ENCODE measurements at places on chromosomes 2 and 18.
A peak's percentile ranks its signal among the peaks of the same experiment; 100 is the strongest.

DNA sequence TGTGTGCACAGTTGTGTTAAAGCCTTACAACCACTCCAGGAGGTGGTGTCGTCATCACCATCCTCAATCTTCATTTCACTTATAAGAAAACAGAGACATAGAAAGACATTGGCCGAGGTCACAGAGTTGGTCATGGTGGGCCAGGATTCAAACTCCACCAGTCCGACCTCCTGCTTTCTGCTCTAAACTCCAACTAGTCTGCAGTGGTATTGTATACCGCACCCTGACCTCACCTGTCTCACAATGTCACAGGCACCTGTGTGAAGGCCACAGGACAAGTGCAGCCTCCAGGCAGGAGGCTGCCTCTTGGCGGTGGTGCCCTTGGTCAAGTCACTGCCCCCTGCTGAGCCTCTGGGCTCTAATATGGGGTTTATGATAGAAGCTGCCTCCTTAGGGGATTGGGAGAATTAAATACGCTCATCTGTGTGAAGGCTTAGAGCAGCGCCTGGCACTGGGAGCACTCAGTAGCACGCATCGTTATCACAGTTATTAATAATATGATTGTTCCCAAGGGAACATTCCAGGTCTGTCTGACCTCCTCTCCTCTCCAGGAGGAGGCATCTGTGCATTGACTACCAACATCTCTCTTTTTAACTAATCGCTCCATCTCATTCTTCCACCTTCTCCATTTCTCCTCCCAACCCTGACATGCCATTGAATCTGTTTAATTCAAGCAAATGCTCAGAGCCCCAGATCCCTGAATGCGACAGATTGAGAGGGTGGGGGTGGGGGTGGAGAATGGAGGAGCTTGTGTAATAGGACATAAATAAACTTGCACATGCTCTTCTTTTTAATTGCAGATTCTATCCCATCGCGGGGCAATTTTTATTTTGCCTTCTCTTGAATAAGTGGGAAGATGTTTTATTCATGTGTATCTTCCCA lies 112.7 kb downstream of the MCFD2 start:
- peaks cover 10% of the 10 kb centered on the region for H3K4me1 ChIP-seq
- peaks cover 7% of the 10 kb centered on the region for H3K27me3 ChIP-seq

- peaks cover 16% of the 10 kb centered on the region for H3K4me1 ChIP-seq
- H3K27ac ChIP-seq = no peak overlapping the region
- no peaks in the 10 kb centered on the region for H3K36me3 ChIP-seq
- DNase-seq = no peak
- peaks cover 2% of the 10 kb centered on the region for H3K27me3 ChIP-seq
- H3K4me3 ChIP-seq = peak overlapping the region; percentile 34
These were observed 245.9 kb downstream of the TFCP2L1 start for GRCh38 chr2:121038891-121039616.

- no peak for DNase-seq
- no peaks in the 10 kb centered on the region for H3K4me1 ChIP-seq
- no peak overlapping the region for H3K27ac ChIP-seq
- H3K27me3 ChIP-seq = no peaks in the 10 kb centered on the region
- H3K36me3 ChIP-seq = peaks cover 14% of the 10 kb centered on the region
These were observed 418.5 kb upstream of the MAP2 start for GRCh38 chr2:209005371-209005770.

GRCh38 chr2:119810049-119810630 lies 50.4 kb downstream of the PTPN4 start:
- peaks cover 4% of the 10 kb centered on the region for H3K4me1 ChIP-seq
- H3K27me3 ChIP-seq = no peaks in the 10 kb centered on the region
- H3K27ac ChIP-seq = no peak overlapping the region
- H3K4me3 ChIP-seq = no peak overlapping the region

DNA sequence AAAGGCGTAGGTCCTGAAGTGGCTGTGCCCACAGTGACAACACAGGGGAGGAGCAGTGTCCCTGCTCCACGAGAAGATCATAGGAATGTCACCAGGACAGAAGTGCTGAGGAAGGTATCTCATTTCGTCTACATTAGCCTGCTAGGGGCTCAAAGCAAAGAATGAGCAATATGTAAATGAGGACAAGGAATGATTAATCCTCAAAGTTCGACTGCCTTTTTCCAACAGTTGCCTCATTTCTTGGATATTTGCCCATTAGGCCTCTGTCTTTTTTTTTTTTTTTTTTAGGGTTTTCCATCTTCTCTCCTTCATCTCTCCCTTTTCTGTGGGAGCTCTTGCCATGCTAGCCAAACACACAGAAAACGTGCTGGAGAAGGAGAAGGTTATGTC lies 105.2 kb upstream of the ARHGAP28 start:
- no peaks in the 10 kb centered on the region for H3K36me3 ChIP-seq
- H3K4me1 ChIP-seq = peaks cover 2% of the 10 kb centered on the region
- no peak overlapping the region for H3K27ac ChIP-seq
- H3K4me3 ChIP-seq = no peak overlapping the region
- DNase-seq = no peak

GRCh38 chr2:60445684-60446179 lies 107.7 kb downstream of the BCL11A start:
- H3K4me3 ChIP-seq = no peak overlapping the region
- H3K27ac ChIP-seq = no peak overlapping the region
- peaks cover under 1% of the 10 kb centered on the region for H3K27me3 ChIP-seq
- H3K4me1 ChIP-seq = peaks cover 17% of the 10 kb centered on the region
- H3K36me3 ChIP-seq = no peaks in the 10 kb centered on the region
